ENCODE measurements at places on chromosomes 5 and 9.

DNA sequence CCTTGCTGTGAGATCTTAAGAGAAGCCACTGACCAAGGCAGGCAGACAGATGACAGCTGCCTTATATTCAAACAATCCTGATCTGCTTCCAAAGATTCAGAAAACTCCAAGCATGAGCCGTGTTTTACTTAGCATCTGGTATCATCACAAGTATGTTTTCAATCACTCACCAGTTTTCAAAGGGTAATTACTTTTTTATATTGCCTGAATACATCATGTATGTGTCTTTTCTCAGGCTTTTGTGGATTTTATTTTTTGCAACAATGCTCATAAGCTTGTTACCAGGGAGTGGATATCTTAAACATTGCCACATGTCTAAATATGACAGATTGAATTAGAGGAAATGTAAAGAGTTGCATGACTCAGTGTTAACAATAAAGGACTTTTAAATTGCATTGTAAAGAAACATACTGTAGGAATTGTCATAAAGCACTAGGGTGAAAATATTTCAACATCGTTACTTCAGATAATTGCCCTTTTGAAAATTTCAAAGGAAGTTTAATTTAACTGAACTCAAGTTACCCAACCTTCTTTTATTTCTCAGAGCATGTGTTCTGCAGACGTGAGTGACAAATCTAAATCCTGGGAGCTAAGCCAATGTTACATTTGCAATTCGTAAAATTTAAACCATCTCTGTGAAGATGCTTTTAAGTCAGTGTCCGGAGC, 326.1 kb downstream of the PLK2 start:
- no peak for DNase-seq

DNA sequence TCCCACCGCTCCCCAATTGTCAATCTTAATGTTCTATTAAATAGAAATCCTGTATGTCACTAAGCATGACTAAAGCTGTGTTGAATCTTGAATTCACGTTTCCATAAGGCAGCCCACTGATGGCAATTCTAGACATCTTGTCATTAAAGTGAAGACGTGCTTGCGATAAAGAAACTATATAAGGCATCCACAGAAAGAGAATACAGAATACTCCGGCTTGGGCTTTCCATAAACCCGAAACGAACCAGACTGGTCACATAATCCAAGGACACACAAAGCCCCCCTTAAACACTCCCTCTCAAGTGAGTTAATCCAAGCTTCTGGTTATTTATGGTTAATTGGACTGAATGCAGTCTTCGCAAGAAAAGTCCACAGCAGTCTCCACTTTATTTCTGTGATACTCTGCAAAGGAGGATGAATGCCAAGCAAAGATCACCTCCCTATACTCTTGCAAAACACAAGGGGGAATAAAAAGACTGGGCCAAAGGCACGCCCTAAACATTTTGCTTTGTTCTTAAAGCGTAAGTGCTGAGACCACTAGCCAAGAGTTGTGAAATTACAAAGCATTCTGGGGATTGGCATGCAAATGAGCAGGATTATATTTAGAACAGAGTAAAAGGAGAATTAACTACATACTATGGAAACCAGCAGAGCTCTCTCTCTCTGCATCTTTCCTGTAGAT, 54.7 kb downstream of the DPYSL3 start:
- DNase-seq, result no peak

DNA sequence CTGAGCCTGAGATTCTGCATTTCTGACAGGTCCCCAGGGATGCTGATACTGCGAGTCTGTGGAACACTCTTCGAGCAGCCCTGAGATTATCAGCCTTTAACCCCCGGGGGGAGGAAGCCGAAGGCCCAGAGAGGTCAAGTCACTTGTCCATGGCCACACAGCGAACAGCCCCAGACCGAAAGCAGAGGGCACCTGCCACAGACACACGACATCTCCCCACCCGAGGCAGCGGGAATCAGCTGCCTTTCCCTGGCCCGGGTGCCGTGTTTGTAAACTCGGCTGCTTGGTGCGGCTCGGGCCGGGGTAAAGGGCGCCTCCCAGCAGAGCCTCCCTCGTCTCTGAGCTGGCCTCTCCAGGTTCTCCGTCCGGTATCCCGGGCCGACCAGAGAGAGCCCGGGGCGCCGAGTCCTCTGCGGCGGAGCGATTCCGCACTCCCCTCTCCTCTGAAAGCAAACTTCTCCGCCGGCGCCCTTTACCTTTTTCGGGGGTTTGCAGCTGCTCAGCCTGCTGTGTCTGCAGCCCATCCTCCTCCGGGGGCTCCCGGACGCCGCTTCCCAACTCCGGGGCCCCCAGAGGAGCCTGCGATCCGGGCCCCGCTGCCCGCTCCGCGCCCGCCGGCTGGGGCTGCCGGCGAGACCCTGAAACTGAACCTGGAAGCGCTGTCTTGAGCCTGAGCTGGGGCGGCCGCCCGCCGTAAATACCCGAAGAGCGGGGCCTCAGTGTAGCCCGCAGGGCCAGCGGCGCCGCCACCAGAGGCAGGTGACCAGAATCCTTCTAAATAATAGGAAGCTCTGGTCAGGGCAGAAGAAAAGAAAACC, at the start of gene CCDC69:
TSS of gene CCDC69 (minus strand) at position 646 of the 818 bp plus-strand sequence. CDS start at position 524, 122 bp downstream.
- no peak for DNase-seq

GRCh38 chr5:126801992-126802294, 25.0 kb downstream of the LMNB1 start:
- DNase-seq, result no peak

DNA sequence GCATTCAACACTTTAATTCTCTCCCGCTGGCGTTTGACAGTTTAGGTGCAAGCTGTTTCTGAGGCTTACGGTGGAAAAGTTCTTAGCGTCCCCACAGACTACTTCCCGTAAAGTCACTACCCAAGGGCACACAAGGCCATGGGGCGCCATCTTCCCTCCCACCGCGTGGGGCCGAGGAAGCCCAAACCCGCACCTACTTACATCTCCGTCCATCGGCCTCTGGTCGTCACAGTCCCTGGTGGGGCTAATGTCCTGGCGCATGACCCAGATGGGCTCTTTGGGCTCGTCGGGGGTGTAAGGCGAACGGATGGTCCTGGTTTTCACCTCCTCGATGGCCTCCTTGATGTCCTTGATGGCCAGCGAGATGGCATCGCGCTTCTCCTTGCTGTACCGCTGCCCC, 156.4 kb downstream of the APBA1 start:
- DNase-seq, result no peak

- DNase-seq, result no peak
Measured at GRCh38 chr5:7837403-7837802, 13.5 kb downstream of the CFAP90 start.

- DNase-seq, result no peak
Measured at GRCh38 chr9:135394699-135395645, 84.6 kb upstream of the PPP1R26 start.

DNA sequence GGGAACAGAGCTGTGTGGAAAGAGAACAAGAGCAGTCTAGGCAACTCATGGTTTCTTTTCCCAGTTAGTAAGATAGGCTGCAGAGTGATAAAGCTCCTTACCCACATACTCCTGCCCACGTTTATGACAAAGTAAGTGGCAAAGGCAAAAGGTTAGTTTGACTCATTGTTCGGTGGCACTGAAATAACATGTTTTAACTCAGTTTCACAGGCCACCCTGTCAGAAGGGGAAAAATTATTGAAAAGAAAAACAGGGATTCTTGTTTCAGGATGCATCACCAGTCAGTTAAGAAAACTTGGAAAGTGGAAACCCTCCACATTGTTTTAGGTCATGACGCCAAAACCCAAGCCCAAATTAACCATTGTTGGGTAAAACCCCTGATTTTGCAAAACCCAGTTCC, 22.3 kb upstream of the DAB2 start:
- no peak for DNase-seq

GRCh38 chr9:125942125-125942524, 195.0 kb downstream of the PBX3 start:
- DNase-seq, result no peak

GRCh38 chr5:131532031-131532640, 102.9 kb downstream of the RAPGEF6 start:
- no peak for DNase-seq

DNA sequence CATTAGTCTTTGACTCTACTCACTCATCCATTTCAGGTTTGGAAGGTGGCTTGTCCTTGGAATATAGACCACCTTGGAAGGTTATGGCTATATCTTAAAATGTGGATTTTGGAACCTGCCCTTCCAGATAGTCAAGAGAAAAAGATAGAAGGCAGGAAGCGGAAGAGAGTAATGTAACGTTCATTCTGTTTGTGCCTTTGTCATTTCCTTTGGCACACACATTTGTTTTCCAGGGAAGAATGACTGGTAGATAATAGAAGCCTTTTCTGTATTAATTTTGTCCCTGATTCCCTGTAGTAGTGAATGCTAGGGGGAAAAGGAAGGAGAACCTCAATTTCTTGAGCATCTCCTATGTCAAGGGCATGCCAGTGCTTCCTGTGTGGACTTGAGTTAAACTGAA, 54.7 kb downstream of the PPIC start:
- DNase-seq, result no peak

GRCh38 chr5:137858223-137858916, 9.3 kb upstream of the MYOT start:
- DNase-seq, result no peak

DNA sequence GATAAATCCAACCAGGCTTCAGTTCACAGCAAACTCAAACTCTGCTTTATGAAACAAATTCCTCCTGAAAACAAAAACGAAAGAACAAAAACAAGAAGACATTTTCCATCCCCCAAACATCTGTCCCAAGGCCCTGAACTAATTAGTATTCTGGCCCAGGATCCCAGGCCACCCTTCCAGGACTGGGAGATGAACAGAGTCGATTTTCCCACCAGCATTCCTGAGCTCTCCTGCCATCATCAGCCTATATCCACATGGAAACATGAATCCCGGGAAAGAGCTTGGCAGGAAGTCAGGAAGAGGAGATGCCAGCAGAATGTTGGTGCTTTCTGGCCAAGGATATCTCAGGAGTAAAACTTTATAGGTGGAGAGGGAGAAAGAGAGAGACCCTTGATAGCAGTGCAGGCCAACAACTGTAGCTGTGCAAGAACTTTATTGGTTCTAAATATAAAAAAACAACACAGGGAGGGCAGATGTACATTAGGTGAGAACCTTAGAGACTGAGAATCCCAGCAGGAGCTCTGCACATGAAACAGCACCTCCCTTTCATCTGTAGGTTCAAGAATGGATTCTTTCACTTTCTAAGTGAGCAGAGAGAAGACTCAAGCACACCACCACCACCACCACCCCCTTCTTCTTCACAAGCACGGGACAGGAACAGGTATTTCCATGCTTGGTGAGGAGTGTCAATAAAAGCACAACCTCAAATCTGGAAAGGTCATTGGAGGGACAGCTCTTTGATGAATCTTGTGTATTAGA, 190.7 kb upstream of the TAS2R1 start:
- no peak for DNase-seq

DNA sequence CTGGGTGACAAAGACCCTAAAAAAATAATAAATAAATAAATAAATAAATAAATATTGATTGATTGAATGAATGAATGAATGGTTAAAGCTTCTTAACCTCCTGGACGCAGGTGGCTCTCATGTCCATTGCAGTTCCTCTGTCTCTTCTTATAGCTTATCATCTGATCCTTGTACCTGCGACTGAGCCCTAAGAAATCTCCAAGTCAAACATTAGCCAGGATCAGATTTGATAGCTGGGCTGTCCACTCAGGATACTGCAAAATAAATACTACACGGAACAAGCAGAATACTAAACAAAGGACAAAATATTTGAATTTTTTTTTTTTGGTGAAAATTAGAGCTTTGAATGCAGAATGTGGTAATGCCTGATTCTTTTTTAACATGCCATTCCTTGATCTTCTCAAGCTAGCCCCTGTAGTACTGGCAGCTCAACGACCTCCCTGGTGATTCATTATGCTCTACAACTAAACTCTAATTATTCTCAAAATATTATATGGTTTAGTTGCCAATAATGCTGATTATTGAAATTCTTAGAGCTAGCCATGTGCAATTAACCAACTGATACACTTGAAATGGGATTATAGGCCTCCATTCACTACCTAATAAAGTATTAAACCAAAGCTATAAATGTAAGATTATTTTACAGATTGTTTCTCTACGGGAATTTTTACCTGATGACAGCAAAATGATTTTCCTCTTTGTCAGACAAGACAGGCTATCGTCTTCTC, 9.9 kb upstream of the TMEM245 start:
- DNase-seq, result no peak

DNA sequence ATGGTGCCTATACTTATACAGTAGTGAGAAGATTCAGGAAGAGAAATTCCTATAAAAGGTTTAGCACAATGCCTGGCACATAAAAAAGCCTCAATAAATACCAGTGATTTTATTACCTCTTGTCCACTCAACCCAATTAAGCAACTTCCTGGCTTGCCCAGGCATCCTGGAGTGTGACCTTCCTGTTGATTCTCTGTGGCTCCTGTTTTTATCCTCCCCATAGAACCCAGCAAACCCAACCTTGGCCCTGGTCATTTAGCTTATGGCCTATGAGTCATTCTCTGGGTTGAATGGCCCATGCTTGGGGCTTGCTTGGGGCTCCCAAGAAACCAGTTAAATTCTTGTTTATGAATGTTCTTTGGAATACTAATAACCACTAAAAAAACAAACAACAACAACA, 21.4 kb upstream of the SPARC start:
- DNase-seq, result no peak

DNA sequence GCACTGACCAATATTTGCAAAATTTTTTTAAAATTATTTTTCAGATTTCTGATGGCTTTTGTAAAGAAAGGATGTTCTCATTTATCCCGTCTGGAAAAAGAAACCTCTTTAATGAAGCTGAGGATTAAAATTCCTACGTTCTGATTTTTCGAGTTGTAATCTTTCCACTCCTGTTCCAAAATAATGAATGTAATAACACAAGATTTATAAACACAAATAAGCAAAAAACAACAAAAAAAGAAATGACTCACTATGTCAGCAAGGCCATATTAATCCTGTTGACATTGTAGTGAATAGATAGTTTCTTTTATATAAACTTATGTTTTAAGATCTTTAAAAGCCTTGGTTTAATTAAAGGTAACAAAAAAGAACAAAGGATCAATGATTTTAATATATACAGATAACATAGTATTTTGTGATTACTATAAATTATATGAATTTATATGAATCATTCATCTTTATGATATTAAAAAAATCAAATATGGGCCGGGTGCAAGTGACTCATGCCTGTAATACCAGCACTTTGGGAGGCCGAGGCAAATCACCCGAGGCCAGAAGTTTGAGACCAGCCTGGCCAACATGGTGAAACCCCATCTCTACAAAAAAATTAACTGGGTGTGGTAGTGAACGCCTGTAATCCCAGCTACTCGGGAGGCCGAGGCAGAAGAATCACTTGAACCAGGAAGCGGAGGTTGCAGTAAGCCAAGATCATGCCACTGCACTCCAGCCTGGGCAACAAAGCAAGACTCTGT, 336.6 kb upstream of the DAB2 start:
- no peak for DNase-seq

- no peak for DNase-seq
Measured at GRCh38 chr5:109721741-109722140, 32.0 kb downstream of the MAN2A1 start.

DNA sequence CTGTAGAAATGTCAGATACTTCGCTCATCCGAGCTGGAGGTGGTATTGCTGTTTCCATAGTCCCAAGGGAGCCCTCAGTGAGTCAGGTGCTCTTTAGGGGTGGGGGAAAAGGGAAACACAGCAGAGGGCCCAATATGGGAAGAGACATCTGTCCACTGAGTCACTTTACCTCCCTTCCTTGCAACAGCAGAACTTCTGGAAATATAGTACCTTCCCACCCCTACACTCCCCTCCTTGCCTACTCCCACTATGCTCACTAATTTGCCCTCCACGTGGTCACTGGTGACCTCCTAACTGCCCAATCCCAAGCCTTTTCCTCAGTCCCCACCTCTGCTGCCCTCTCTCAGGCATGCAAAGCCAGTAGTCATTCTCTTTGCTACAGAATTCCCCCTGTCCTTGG, 1.9 kb downstream of the HK3 start:
- no peak for DNase-seq

GRCh38 chr9:113164536-113165300, 13.9 kb downstream of the SLC31A2 start:
- no peak for DNase-seq

Data from stimulated activated CD8-positive, alpha-beta memory T cell treated with anti-CD3 and anti-CD28 coated beads, Interleukin-4, amount 100 ng/mL, for 4 hours (primary cell).